ENCODE measurements at places on chromosomes 4 and X. TPM values are rescaled to one million over a fixed set of nuclear protein-coding genes. Genes with fewer than 3 reads are reported as not detected.

- no peak for DNase-seq
- no peak overlapping the region for H3K4me3 ChIP-seq
- no peaks in the 10 kb centered on the region for H3K4me1 ChIP-seq
- H3K27me3 ChIP-seq, result no peaks in the 10 kb centered on the region
- no peak overlapping the region for H3K27ac ChIP-seq
These were observed 984.1 kb upstream of the GRID2 start for GRCh38 chr4:91319556-91320268.

DNA sequence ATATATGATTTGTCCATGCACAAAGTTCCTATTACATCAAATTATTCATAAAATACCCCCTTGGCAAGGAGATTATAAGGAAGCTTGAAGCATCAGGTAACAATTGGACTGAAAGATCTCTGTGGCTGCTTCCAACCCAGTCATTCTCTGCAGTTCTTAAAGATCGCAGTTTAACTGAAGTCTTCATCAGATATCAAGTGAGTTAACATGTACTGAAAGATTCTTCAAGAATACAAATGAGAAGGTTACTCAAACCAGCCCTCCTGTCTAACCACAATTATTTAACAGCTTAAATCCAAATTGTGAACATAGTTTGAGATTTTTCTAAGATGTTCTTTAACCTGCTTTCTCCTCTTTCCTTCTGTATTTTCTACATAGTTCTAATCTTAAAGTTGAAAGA is 56.1 kb downstream of the SLC10A7 start:
- no peak overlapping the region for H3K4me3 ChIP-seq
- H3K27ac ChIP-seq, result no peak overlapping the region
- no peak for DNase-seq
- H3K27me3 ChIP-seq, result no peaks in the 10 kb centered on the region

DNA sequence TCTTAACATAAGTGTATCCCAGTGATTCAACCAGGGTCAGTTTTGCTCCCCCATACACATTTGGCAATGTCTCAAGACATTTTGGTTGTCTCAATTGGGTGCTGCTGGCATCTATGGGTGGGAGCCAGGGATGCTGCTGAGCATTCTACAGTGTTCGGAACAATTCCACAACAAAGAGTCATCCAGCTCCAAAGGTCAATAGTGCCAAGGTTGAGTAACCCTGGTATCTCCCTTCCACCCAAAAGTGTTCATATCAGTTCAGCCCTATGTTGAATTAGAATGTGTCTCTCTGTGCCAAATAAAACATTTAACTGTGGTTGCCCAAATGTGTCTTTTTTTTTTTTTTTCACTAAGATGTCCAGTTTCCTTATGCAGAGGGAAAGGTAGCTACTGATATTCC is 129.4 kb upstream of the RAI2 start:
- no peaks in the 10 kb centered on the region for H3K27me3 ChIP-seq
- H3K27ac ChIP-seq, result no peak overlapping the region
- no peak overlapping the region for H3K4me3 ChIP-seq

DNA sequence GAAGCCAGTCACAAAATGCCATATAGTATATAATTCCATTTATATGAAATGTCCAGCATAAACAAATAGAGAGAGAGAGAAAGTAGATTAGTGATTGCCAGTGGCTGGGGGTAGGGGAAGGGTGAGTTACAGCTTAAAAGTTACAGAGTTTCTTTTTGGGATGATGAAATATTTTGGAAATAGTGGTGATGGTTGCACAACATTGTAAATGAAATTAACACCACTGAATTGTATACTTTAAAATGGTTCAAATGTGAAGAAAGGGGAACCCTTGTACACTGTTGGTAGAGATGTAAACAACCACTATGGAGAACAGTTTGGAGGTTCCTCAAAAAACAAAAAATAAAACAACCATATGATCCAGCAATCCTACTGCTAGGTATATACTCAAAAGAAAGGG is 131.2 kb upstream of the GPC4 start:
- H3K27ac ChIP-seq, result no peak overlapping the region
- H3K27me3 ChIP-seq, result peaks cover 3% of the 10 kb centered on the region
- no peak for DNase-seq
- H3K36me3 ChIP-seq, result no peaks in the 10 kb centered on the region
- no peak overlapping the region for H3K4me3 ChIP-seq
- H3K4me1 ChIP-seq, result no peaks in the 10 kb centered on the region

DNA sequence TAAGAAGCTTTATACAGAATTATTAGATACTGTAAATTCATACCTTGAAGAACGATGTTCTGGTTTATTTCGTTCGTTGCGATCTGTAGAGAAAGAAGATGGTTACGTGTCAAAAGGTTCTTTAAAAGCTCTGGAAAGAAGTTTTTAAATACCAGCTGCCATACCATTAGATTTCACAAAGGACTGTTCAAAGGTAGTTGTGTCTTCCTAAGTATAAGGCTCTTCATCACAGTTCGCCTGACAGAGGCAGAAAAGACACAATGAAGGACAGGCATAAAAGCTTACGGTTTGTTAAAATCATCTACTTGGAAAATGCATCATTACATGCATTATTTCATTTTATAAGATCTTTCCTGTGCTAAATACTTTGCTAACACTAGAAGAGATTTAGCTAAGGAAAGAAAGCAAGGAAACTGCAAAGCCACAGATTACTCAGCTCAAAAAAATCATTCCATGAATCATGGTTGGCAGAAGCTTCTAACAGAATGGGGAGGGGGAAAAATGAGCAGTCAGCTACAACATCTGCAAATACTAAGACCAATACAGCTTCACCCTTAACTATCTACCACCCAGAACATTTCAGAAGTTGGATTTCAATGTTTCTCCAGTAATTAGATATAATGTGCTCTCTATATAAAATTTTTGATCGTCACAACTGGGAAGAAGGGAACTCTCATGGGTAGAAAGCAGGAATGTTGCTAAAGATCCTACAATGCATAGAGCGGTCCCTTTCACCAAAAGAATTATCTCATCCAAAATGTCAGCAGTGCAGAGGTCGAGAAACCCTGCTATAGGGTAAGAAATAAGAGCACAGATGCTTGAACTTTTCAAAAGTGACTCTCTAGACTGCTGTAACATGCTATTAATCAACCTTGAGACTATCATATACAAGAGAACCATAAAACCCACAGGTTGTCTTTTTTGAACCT is 50.7 kb upstream of the PRSS48 start:
- peak overlapping the region; percentile 71 for H3K4me3 ChIP-seq
- H3K27ac ChIP-seq, result peak overlapping the region; percentile 81
- peaks cover 22% of the 10 kb centered on the region for H3K4me1 ChIP-seq
- H3K36me3 ChIP-seq, result no peaks in the 10 kb centered on the region

GRCh38 chr4:125169192-125169591 is 145.6 kb upstream of the FAT4 start:
- H3K4me3 ChIP-seq, result no peak overlapping the region
- no peak overlapping the region for H3K27ac ChIP-seq
- no peaks in the 10 kb centered on the region for H3K36me3 ChIP-seq
- no peaks in the 10 kb centered on the region for H3K4me1 ChIP-seq

- H3K36me3 ChIP-seq, result no peaks in the 10 kb centered on the region
- H3K27me3 ChIP-seq, result no peaks in the 10 kb centered on the region
- H3K4me3 ChIP-seq, result no peak overlapping the region
- DNase-seq, result no peak
- H3K4me1 ChIP-seq, result no peaks in the 10 kb centered on the region
These were observed 735.1 kb upstream of the DIAPH2 start for GRCh38 chrX:95949588-95949987.

DNA sequence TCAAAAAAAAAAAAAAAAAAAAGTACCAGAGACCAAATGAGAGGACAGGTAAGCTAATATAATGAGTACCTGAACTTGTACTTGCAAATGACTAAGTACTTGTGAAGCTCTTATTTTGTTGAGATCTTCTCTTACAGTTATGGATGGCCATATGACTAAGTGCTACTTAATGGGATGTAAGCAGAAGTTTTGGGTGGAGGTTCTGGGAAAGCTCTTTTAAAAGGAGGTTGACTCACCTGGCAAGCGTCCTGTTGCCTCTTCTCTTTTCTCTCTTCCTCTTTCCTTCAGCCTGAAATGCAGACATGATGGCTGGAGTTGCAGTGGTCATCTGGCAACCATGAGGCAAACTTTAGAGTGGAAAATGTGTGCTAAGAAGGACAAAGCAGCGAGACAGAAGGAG is 36.9 kb upstream of the MED14 start:
- H3K27me3 ChIP-seq, result peaks cover 9% of the 10 kb centered on the region
- peaks cover 7% of the 10 kb centered on the region for H3K4me1 ChIP-seq
- H3K36me3 ChIP-seq, result no peaks in the 10 kb centered on the region
- DNase-seq, result no peak

GRCh38 chrX:24574743-24575142 is 72.4 kb downstream of the PCYT1B start:
- DNase-seq, result no peak
- H3K36me3 ChIP-seq, result no peaks in the 10 kb centered on the region
- H3K27ac ChIP-seq, result no peak overlapping the region
- no peak overlapping the region for H3K4me3 ChIP-seq
- H3K4me1 ChIP-seq, result no peaks in the 10 kb centered on the region

DNA sequence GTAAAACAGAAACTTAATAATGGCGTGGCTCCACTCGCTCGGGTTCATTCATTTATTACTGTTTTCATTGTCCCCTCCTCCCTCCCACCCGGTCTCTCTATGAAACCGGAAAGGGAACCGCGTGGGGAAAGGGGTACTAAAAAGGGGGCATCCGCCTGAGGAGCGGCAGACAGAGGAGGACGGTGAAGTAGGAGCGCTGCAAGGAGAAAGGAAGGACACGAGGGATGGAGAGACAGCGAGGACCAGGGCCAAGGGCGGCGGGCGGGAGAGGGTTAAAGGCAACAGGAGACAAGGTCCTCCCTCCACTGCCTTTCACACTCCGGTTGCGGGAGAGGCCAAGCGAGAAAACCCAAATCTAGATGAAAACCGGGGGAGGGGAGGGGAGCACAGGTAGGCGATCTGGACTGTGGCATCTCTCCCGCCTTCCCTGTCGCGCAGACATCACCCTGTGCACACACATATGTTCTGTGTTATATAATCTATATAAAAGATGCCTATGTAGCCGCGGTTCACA is 829 bp downstream of the ELOVL6 start:
- H3K4me1 ChIP-seq, result peaks cover 17% of the 10 kb centered on the region
- H3K27me3 ChIP-seq, result no peaks in the 10 kb centered on the region
- H3K4me3 ChIP-seq, result peak overlapping the region; percentile 95
- H3K27ac ChIP-seq, result peak overlapping the region; percentile 72
- peaks cover 5% of the 10 kb centered on the region for H3K36me3 ChIP-seq

DNA sequence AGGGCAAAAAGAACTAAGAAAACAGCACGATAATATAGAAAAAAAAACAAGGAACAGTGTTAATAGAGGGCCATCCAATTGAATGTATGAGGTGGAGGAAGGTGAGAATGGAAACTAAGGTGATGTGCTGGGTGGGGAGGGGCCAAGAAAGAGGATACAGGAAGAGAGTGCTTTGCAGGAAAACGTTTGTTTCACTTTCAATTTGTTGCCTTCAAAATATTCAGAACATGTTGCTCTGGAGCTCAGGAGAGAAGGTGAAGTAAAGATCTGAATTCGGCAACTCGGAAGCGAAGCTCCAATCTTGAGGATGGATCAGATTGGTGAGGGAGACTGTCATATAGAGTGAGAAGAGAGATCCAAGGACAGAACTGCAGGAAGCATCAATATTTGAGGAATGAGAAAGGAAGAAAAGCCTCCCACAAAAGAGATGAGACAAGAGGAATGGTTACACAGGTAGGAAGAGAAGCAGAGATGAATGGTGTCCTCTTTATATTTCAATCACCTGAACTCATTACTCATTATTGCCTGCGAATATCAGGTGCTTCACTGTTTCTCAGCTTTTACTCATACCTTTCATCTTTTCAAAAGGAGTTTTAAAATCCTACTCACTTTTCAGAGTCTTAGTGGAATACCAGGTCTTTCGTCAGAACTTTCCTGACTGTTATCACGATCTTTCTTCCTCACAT is 14.7 kb upstream of the SEC24D start:
- H3K4me1 ChIP-seq, result no peaks in the 10 kb centered on the region
- no peaks in the 10 kb centered on the region for H3K27me3 ChIP-seq
- H3K27ac ChIP-seq, result no peak overlapping the region
- no peak for DNase-seq
- H3K4me3 ChIP-seq, result peak overlapping the region; percentile 68

GRCh38 chrX:133776072-133776471 is 209.3 kb downstream of the GPC3 start:
- no peaks in the 10 kb centered on the region for H3K36me3 ChIP-seq
- H3K4me3 ChIP-seq, result no peak overlapping the region
- no peaks in the 10 kb centered on the region for H3K4me1 ChIP-seq
- DNase-seq, result peak; percentile 14
- peaks cover 12% of the 10 kb centered on the region for H3K27me3 ChIP-seq
- H3K27ac ChIP-seq, result no peak overlapping the region

DNA sequence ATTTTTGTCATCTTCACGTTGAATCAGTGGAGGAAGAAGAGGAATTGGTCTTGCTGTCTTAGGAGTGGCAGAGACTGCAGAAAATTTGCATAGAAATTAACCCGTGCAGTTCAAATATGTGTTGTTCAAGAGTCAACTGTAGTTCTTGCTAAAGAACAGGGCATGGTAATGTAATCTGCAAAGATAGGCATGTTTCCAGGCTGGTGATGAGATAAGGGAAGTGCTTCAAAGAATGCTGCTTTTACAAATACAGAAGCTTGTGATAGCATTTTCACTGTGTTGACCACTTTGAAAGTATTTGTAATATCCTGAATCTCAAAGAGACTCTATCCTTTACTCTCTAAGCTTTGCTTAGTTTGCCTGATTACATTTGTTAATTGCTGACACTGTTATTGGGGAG is 60.1 kb downstream of the PRRG1 start:
- no peak for DNase-seq
- no peaks in the 10 kb centered on the region for H3K27me3 ChIP-seq
- H3K4me3 ChIP-seq, result no peak overlapping the region
- H3K27ac ChIP-seq, result no peak overlapping the region

DNA sequence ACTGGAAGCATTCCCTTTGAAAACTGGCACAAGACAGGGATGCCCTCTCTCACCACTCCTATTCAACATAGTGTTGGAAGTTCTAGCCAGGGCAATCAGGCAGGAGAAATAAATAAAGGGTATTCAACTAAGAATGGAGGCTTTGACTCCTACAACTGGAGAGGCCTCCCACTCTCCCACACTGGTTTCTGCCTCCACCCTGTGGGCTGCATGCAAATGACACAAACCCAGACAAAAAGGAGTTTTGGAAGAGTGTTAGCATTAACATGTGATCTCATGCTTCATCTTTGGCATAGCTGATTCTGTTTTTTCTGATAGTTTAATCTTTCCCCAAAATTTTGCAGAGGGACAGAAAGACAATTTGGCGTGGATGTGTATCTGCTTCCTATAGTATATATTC is 80.8 kb upstream of the IQCM start:
- peak; percentile 22 for DNase-seq
- H3K27ac ChIP-seq, result no peak overlapping the region
- H3K4me3 ChIP-seq, result no peak overlapping the region
- no peaks in the 10 kb centered on the region for H3K4me1 ChIP-seq

DNA sequence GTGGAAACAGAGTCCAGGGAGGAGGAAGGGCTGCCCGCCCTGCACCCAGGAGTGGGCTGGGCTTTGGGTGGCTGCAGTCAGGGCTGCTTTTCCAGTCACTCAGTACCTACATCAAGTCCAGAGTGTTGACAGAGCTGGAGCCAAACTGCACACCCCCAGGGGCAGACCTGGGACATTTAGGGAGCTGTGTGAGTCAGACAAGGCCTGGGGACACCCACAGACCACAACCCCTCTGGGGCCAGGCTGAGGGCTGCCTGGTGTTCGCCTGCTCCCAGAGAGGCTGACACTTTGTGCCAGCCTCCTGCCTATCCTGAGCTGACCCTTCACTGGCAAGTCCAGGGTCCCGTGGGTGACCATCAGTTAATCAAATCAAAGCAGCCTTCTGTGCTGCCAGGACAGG is 240.0 kb downstream of the BCOR start:
- peaks cover 12% of the 10 kb centered on the region for H3K27me3 ChIP-seq
- H3K27ac ChIP-seq, result no peak overlapping the region
- no peaks in the 10 kb centered on the region for H3K36me3 ChIP-seq
- no peak for DNase-seq
- no peak overlapping the region for H3K4me3 ChIP-seq

The BMPR1B gene
- 7.1 TPM for total RNA-seq

The PCDH10 gene
- total RNA-seq, result 5.1 TPM

The ARHGAP36 gene
- total RNA-seq, result not detected

Measured in osteoblast (primary cell).